ENCODE measurements at places on chromosomes 3 and 15. TPM values are rescaled to one million over a fixed set of nuclear protein-coding genes. Genes with fewer than 3 reads are reported as not detected.

Gene ARIH2
- 78.5 TPM for total RNA-seq

Gene MAP2K1
- total RNA-seq = 30.8 TPM

Gene C3orf22
- total RNA-seq = not detected

Gene NPAP1
- not detected for total RNA-seq

Data from hair follicle dermal papilla cell (primary cell).